Foreskin keratinocyte (primary cell): ENCODE measurements at places on chromosomes 2 and 18.

GRCh38 chr18:55142410-55142809 lies 183.1 kb upstream of the CCDC68 start:
- no peak for DNase-seq

GRCh38 chr2:126707941-126708340 lies 52.0 kb downstream of the GYPC start:
- DNase-seq: no peak

DNA sequence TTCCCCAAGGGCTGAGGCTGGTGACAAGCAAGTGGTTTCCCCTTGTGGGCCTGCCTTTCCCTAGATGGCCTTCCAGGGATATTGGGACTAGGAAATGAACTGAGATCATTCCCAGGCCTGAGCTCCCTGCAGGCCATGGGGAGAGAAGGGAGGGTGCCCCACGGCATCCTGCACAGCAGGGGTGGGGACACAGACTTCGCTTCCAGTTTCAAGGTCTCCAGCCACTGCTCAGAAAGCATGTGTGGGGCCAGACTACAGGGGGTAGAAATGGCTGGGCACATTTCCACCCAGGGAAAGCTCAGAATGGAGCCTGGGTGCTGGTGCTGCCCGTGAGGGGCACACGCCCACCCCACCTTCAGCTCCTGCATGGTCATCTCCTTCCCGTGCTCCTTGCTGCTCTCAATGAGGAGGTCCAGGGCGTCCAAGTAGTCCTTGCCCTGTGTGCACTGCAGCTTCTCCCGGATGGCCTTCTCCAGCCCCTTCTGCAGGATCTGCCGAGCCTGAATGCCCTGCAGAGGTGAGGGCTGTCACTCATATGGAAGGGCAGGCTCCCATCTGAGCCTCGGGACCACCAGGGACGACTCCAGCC lies 13.2 kb downstream of the CYP26B1 start:
- DNase-seq: no peak

- peak; percentile 38 for DNase-seq
These were observed 146.7 kb downstream of the MYO3B start for GRCh38 chr2:170324640-170325046.

DNA sequence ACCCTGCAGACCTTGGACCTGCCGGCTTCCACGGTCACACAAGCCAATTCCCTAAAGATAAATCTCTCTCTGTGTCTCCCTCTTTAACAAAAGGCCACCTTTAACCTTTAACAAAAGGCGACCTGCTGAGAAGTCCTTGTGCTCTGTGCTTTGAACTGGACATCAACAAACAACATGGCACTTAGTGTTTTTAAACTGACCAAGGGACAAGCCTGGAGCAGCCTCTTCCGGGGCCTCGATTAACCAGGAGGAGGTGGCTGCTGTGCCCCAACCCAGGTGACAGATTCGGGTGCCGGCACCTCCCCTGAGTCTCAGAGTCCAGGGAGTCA lies 135.3 kb downstream of the RTP5 start:
- DNase-seq: no peak

GRCh38 chr2:47293976-47294375 lies 109.0 kb upstream of the MSH2 start:
- DNase-seq: no peak

DNA sequence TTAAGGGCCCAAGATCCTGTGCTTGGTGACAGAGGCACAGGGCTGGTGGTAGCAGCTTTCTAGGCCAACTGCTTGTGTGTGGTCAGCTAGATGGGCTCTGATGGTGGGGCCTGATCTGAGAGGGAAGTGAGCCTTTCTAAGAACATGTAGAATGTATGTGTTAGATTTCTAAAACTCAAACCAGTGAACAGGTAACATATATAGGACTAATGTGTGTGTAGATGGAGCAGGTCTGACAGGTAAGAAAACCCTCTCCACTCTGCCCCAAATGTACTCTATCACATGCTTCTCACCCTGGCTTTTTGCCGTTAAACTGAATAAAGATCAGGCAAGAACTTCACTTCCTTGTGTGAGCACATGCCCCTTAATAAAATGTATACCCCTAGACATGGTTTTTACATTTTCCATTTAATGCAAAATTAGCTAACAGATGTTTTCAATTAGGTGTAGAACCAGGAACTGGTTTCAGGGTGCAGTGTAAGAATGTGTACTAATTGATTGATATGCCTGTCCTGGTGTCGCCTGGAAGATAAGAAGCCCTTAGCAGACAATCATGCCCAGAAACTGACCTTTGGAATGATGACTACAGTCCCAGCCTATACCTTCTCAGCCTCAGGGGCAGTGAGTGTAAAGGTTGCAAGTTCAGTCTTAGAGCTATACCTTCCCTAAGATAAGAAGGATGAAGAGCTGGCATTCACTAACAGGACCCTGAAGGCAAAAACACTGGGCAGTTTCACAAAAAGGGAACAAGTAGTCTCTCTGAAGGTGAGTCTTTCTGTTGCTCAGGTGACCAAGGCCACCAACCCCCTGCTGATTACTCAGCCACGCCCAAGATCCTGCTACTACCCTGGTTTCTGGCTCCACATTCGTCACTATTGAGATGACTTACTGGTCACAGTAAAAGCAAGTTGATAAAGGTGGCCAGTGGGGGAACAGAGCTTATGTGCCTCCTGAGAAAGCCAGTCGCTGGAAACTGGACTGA lies 71.2 kb downstream of the SPATS2L start:
- DNase-seq: no peak

DNA sequence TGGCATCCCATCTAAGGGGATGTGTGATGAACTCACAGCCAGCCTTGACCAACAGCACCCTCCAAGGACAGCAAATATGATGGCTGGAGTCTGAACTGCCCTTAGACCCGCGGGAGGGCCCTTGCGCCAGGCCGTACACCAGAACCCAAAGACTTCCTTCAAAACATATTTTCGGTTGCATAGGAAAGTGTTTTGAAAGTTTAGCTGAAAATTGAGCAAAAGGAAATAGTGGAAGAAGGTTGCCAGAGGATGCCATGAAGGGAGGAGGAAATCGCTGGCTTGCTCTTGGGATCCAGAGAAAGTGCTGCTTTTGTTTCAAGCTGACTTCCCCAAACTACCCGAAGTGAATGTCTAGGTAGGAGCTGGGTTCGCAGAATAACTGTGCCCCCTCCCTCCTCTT lies 61.3 kb downstream of the IL1R2 start:
- DNase-seq: no peak

DNA sequence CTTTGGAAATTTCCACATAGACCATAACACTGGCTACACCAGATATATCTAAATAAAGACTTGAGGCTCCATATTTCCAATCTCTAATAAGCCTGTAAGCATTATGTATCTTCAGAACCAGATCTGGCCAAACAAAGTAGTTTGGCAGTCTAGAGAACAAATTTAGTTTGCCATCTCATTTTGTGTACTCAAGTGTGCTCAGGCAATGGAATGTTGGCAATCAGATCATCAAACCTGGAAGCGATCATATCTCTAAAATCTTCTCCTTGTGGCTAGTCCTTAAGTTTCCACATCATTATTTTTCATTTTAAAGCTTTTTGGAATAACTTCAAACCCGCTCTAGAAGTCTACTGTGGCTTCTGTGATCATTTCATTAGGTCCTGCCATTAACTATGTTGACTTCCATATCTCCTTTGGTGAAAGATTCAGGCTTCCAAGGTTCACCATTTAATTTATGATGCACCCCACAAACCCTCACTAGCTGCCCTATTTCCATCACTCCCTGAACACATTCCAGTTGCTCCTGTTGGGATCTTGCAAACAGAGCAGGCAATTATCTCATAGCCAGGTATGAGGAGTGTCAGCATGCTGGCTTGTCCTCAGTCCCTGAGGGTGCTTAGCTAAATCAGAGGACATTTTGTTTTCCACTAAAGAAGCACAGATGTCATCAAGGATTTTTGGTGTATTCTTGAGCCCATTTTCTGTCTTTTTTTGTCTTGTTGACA lies 46.2 kb downstream of the WDR75 start:
- DNase-seq: no peak

GRCh38 chr18:6118080-6118479 lies 222.8 kb upstream of the TMEM200C start:
- no peak for DNase-seq

GRCh38 chr2:112629224-112629623 lies 16.5 kb upstream of the SLC20A1 start:
- no peak for DNase-seq

DNA sequence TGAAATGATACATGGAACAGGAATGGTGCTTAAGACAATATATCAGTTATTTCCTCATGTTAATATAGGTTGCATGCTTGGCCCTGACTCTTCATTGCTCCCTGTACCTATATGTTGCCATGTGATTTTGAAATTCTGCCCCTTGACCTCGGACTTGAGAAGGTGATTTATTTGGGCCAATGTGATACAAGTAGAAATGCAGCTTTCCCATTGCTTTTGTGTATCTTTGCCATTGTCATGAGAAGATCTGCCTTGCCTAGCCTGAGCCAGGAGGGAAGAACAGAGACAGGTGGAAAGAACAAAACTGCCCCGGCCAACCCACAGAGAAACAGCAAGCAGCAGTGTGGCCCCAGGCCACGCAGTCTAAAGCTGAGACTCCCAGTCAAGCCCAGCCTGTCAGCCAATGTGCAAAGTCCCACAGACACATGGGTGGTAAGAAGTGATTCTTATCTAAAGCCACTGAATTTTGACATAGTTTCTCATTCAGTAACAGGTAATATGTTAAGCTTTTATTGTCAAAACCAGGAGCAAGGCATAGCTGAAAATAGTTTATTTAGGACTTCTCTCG lies 245.7 kb upstream of the RND3 start:
- no peak for DNase-seq

DNA sequence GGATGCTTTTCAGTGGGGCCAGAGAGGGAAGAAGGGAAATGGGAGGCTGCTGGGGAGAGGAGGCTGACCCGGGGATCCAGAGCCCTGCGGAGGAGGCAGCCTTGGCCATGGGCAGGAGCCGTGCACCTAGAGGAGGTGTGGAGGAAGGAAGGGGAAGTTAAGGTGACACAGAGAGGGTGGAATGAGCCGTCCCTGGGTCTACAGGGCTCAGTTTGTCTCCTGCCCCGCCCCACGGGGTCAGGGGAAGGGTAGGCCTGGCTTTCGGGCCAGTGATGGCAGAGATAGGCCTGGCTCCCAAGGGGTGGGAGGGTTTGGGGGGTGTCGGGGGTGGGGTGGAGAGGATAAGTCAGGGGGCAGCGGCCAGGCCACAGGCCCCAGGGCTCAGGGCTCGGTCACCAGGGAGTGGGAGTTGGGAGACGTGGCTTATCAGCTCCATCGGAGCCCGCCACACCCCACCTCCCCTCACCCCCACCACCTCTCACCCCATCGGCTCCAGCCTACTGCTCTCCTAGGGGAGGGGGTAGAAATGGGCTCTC lies 39.5 kb upstream of the NOTO start:
- no peak for DNase-seq

GRCh38 chr2:57696016-57696415 lies 350.6 kb upstream of the VRK2 start:
- peak; percentile 48 for DNase-seq

DNA sequence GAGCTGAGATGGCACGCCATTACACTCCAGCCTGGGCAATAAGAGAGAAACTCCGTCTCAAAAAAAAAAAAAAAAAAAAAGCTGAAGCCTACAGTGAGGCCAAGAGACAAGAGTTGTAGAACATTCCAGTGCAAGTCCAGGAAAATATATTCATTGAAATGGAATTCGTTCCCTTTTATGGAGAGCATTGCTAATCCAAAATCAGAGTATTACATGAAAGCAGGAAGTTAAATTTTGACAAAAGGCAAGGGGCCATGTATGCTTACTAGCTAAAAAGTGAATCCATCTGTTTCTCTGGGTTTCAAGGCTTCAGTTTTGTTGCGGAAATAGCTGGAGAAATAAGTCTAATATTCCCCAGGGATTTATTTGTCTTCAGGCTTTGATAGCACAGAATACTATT lies 471.7 kb downstream of the THSD7B start:
- no peak for DNase-seq

DNA sequence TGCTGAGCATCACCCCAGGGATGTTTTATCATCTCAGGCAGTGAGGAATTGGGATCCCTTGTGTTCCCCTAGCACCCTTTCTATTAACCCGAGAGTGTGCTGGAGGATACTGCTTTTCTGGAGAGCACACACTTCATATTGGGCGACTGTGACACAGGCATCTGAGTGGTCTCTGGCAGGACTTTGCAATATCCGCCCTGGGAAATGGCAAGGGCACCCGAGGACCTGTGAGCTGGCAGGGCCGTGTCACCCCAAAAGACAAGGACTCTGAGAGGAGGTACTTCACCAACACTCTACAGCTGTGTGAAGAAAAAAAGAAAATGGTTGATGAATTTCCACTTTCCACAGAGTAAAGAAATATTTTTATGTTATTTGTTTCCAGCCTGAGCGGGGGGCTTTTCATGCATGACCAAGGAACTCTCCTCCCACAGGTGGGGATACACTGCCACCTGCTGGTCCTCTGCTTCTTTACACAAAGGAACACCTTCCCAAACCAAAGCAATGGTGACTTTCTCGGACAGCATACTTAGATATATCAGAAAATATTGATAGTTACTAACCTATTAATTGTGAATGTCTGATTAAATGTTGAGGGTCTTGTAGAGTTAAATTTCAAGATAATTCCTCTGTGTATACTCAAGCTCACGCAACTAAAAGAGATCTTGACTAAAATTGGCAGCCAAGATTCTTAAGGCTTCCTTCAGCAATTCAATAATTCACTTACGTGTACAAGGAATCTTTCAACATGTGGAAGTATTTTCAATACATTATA lies 45.9 kb upstream of the REG3G start:
- DNase-seq: no peak

DNA sequence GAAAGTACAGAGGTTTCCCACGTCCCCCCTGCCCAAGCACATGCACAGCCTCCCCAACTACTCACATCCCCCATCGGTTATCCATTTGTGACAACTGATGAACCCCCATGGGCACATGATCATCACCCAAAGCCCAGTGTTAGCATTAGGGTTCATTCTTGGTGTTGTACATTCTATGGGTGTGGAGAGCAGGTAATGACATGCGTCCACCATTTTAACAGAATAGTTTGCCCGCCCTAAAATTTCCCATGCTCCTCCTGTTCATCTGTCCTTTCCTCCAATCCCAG lies 74.3 kb downstream of the LONRF2 start:
- no peak for DNase-seq

- no peak for DNase-seq
These were observed 113.2 kb upstream of the CHAC2 start for GRCh38 chr2:53654396-53654795.

DNA sequence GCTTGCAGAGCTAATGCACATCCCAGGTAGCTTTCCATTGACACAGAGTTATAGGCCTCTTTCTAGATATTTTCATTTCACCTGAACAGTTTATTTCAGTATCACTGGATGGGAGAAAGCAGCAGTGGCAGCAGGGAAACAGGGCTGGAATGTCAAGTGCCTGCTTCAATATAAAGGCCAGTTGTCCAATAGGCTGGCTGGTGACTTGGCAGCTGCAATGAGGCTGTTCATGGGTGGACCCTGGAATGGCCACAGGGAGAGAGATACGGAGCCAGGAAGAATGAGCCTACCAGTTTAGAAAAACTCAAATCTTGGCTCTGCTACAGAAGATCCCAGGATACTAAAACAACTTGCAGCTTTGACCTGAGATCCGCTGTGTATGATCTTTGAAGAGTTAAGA lies 185.0 kb downstream of the BCL11A start:
- no peak for DNase-seq
